ENCODE measurements at places on chromosomes 1 and 21.
A peak's percentile ranks its signal among the peaks of the same experiment; 100 is the strongest.

DNA sequence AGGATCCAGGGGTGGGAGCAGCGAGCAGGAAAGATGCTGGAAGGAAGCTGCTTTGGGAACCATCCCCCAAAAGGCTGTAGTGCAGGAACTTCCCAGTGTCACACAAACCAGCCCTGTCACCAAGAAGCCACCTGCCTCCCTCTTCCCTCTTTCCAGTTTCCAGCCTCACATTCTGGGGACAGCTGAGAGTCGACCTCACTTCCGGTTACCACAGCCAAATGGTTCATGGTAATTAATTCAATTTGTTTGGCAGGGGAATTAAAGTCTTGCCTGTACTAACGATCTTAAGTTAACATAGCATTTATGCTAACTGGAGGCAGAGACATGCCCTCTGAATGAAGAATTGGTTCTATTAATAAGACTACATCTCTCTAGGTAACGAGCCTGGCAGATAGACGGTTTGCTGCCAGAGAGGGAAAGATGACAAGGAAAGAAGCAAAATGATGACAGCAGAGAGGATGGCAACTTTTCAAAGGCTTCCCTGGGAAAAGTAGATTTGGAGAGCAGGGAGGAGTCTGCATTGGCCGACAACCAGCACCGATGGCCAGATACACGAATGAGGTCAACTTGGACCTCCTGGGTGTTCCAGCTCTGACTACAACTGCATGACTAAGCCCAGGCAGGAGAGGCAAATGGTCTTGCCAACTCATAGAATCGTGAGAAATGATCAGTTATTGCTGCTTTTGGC, 64.1 kb downstream of the TMCO4 start:
- no peak for DNase-seq

DNA sequence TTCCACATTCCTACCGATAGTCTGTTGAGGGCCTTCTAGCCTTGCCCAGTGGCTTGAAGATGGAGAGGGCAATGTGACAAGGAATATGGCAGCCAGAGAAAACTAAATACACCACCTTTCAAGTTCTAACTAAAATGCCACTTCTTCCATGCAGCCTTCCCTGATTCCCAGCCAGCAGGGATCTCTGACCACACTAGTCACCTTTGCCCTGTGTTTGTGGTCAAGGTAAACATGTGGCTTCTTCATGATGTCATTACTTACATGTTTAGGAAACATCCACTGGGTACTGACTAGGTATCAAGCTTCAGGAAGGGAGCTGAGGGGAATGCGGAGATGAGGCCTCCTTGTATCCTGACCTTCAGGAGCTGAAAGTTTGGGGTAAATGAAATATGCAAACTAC, 21.6 kb downstream of the IFNLR1 start:
- no peak for DNase-seq

DNA sequence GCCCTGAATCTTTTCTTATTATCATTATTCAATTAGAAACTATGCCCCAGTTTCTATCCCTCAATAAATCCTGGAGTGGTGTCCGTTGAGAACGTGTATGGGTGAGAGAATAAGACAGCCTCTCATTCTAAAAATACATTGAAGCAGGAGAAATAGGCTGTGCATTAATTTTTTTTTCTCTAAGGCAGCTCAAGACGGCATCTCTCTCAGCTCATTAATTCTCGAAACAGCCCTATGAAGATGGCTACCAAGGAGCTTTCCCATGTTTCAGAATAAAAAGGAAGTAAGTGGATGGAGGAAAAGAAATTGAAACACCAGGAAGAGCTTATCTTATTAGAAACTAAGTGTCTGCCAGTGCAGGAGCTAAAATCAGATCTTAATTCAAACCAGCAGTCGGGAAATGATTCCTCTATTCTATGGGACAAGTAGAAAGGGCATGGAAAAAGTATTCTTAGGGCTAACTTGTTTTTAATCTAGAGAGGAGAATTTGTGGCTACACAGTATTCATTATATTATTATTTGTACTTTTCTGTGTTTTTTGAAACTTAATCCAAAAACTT, 347.1 kb upstream of the PLD5 start:
- DNase-seq = no peak

DNA sequence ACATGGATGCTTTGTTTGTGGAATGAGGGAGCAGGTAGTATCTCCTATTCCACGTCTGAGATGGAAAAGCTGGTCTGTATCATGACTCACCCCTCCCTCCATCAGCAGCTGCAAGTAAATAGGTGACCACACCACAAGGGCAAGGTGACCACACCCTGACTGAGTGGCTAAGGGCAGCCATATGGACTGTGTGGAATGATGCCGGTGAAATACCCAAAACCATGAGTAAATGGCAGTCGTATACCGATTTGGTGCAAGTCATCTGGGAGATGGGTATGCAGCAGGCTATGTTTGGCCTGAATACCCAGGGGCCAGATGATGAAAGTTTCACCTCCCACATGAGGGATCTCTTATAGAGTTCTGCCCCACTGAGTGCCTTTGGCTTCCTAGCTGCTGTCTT, 15.8 kb upstream of the UBE2U start:
- DNase-seq = no peak

GRCh38 chr1:218284377-218284916, 646 bp upstream of the RRP15 start:
- no peak for DNase-seq

GRCh38 chr1:29793101-29793546, 556.8 kb downstream of the PTPRU start:
- peak; percentile 94 for DNase-seq

DNA sequence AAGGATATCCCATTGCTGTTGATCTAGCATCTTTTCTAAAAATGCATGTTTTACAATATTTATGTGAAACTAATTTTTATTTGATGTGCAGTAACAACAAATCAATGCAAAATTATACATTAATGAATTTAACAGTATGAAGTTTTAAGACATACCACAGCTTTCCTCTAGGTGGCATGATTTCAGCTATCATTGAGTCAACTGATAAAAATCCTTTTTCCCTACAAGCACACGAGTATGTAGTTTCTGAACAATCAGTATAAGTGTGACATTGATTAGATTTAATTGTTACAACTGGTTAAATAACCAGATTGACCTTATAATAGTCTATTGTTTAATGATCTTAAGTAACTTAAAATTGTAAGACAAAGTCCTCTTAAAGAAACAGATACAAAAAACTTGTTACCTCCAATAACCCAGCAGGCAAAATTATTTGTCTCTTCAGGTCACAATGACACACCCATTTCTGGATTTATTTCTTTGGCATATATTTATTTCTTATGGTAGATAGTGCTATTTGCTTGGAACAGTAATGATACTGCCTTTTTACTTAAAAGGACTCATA, 5.8 kb upstream of the TGFB2 start:
- DNase-seq = peak; percentile 69

DNA sequence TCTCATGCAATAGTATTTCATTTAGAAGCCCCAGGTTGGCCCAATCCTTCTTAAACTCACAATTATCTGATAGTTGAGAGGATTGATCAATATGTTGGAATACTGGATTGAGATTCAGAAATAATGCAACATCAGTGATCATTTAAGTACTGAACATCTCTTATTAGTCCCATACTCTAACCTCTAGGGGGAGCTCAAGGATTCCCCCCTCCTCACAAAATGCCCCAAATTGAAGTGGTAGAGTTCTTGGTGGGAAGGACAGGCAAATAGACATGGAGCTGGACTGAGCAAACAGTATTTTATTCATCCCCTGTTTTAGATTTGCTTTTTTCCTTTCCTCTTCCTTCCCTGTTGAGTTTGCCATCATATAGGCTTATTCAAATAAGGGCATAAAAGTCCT, 62.8 kb downstream of the NGF start:
- DNase-seq = no peak

- DNase-seq = peak; percentile 93
These were observed 31.3 kb upstream of the JUN start for GRCh38 chr1:58815069-58815685.

DNA sequence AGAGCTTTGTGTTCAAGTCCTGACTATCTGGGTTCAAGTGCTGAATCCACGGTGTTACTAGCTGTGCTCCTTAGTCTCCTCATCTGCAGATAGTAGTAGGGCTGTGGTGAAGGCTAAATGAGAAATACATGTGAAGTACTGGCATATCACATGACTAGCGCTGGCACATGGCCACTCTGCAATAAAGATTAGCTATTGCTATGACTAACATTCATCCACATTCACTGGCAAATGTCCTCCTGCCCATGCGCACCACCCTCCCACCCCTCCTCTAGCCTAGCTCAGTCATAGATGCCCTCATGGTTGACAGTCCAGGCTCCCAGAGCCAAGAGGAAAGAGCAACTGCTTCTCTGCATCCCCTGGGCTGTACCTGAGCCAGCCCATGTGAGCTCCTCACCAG, 8.5 kb upstream of the COL8A2 start:
- peak; percentile 76 for DNase-seq

DNA sequence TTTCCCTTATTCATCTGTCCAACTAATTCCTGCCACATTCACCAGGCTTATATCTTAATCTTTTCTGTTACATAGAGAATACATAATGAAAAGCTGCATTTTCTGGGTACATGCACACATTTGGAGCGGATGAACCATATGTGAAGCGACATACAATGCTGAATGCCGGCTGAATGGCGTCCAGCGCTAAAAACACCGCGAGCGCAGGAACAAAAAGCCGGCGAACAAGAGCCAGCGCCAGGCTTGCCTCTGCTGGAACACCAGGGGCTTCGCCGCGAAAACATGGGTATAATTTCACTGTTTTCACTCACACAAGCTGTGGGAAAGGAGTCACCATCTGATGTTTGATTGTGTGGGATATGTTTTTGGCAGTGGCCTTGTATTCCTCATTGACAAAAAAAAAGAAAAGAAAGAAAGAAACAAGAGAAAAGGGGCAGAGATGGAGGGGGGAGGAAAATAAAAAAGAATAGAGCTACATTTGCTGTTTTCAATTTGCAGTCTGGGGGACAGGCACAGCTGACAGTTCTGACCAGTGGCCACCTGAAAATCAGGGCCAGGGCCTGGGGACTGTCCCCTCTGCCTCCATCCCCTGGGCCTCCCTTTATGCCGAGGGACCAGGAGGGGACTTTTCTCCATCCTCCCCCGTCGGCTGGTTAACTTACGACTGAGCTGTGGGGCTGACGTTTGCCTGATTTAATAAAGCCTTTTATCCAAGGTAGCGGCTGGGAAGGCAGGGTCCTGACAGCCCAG, 70.2 kb upstream of the OLIG2 start:
- no peak for DNase-seq
